AML-193 (cell line): ENCODE measurements at places on chromosomes 4 and X.

- no peak for DNase-seq
These were observed 18.4 kb upstream of the ANAPC4 start for GRCh38 chr4:25358515-25359275.

GRCh38 chr4:7007142-7007907 is 35.8 kb upstream of the TADA2B start:
- no peak for DNase-seq

GRCh38 chrX:40266490-40267333 is 169.0 kb upstream of the BCOR start:
- no peak for DNase-seq

DNA sequence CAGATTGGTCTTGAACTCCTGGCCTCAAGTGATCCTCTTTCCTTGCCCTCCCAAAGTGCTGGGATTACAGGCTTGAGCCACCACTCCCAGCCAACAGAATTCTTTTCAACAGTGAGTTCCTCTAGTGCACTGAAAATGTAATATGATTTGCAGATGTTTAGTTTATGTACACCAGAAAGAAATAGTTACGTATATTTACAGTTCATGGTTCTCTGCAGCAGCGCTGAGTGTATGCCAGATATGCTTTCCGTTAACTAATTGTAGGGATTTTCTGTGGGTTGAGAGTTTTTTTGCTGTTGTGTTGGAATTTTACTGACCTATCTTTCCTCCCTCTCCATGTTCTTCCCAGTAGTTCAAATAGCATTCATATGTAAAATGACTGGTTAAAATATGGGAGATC is 44.0 kb downstream of the GAB1 start:
- DNase-seq, result no peak

- DNase-seq, result no peak
These were observed 495.2 kb downstream of the AFF2 start for GRCh38 chrX:148995661-148996060.

DNA sequence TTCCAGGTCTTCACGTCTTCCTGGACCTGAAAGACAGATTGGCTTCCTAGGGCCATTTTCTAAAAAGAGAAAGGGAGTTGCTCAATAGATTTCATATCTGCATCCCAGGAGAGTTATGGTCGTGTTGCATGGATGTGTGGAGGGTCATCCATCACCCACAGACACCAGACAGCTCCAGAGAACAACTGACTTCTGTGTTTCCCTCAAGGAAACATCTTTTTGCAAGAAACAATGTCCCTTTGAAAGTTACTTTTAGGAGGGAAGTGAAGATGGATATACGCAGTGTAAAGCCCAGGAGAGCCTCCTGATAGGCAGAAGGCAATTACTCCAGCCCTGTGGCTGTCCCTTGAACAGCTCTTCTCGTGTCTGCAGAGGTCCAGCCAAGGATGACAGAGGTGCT is 108.3 kb downstream of the CLNK start:
- no peak for DNase-seq

- no peak for DNase-seq
These were observed 2051.3 kb downstream of the PCDH7 start for GRCh38 chr4:32771491-32771890.
